ENCODE measurements at places on chromosomes 11 and 22. TPM values are rescaled to one million over a fixed set of nuclear protein-coding genes. Genes with fewer than 3 reads are reported as not detected.
A peak's percentile ranks its signal among the peaks of the same experiment; 100 is the strongest.

- no peak for DNase-seq
Observed at GRCh38 chr22:39627865-39628562, 57.5 kb downstream of the CACNA1I start.

- DNase-seq = peak; percentile 72
Observed at GRCh38 chr22:38824585-38824984, 19.2 kb downstream of the NPTXR start.

- DNase-seq = no peak
Observed at GRCh38 chr22:39746600-39747262, 146.8 kb downstream of the ENTHD1 start.

GRCh38 chr22:46272196-46272595 is 4.4 kb downstream of the TTC38 start:
- DNase-seq = no peak

GRCh38 chr11:70123711-70124110 is 45.6 kb downstream of the ANO1 start:
- DNase-seq = no peak

The CLMP gene
- 16.4 TPM for polyA plus RNA-seq

The CEP57 gene
- polyA plus RNA-seq = 139 TPM

All from right lung (tissue), 10 donors.